ENCODE measurements at places on chromosomes 7 and 10.

- no peak for DNase-seq
These were observed 163.5 kb upstream of the PLXDC2 start for GRCh38 chr10:19652750-19653149.

- DNase-seq: no peak
These were observed 107.8 kb downstream of the ANK3 start for GRCh38 chr10:60281792-60282353.

GRCh38 chr7:44973610-44974401, 5.0 kb downstream of the MYO1G start:
- DNase-seq: peak; percentile 33

DNA sequence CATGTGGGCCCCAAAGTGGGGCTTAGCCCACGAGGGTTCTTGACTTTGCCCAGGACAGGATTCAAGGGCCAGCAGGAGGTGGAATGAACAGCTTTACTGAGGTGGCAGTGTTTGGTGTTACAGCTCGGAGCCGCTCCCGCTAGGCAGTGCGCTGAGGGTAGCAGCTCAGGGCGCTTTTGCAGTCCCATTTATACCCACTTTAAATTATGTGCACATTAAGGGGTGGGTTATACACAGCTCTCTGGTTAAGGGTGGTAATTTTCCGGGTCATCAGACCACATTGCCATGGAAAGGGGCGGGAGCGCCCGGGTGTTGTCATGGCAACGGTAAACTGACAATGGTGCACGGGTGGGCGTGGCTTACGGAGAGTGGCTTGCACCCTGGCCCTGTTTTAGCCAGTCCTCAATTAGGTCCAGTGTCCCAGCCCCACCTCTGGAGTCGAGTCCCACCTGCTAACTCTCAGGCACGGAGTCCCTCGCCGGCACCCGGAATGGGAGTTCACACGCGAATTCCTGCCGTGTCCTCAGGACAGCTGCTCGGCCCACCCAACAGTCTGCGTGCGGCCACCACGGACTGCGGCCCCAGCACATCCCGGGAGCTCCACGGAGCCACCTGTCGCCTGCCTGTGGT, 58.2 kb upstream of the PDGFA start:
- DNase-seq: no peak

- no peak for DNase-seq
These were observed 16.0 kb downstream of the HDAC9 start for GRCh38 chr7:18511351-18512140.

- DNase-seq: peak; percentile 56
These were observed 5.1 kb downstream of the TSPAN14 start for GRCh38 chr10:80459047-80459865.

GRCh38 chr7:107009846-107010203, 34.7 kb upstream of the PRKAR2B start:
- no peak for DNase-seq

DNA sequence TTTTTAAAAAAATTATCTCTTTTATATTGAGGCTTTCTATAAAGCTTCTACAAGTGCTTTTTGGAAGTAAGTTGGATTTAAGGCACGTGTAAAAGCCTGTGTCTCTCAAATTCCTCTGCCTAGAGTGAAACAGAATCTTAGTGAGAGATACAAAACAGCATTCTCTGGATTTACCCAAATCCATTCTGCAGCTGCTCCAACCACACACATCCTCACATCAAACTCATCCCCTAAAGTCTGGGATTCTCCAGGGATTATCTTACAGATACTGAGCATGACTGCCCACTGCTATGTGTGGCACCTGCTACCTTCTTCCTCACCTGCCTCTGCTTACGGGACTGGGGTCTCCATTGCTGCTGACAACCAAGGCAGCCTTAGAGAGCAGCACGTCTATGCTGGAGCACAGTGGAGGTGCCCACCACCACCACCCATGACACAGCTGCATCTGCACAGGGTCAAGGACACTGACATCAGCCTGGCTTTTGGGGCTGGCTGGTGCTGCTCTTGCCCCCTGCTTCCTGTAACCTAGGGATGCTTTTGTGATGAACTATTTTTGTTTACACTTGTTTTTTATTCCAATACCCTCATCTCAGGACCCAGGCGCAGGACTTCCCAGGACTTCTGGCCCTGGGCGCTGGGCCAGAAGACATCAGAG, 139.2 kb upstream of the NAMPT start:
- DNase-seq: no peak

DNA sequence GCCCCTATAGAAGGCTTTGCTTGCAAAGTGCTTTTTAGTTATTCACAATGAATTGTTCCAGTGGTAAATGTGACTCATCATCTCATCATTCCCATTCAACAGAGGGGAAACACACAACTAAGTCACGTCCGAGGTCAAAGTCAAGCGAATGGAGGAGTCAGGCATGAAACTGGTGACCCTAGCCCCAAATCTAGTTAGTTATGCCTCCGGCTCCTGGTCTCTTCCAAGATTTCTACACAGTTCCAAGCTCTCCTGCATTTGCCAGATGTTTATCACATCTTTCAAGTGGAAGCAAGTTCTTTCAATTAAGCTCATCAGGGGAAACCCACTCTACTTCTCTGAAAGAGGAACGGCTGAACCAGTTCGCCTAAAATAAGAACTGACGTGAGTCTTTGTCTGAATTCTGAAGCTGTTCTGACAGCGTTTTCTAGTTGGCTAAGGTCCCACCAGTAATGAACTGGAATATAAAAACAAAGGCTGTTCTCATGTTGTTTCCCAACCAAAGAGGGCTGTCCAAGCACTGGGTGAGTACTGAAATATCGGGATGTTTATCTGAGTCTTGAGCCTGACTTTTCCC, 140.9 kb upstream of the NRBF2 start:
- no peak for DNase-seq

DNA sequence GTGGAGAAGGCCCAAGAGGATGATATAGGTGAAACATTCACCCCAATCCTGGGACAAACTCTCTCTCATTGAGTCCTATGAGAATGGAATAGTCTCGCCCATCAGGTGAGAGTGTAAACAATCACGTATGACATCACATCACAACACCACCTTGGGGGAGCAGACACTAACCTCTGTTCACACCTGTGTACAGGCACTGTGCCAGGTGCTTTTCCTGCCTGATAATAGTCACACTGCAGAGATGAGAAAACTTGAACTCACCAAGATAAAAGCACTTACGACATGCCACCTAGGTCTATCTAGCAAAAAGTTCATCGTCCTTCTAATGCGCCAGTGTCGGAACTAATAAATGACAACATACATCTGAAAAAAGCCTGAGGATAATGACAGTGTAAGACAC, 187.8 kb downstream of the FAM107B start:
- DNase-seq: peak; percentile 47

DNA sequence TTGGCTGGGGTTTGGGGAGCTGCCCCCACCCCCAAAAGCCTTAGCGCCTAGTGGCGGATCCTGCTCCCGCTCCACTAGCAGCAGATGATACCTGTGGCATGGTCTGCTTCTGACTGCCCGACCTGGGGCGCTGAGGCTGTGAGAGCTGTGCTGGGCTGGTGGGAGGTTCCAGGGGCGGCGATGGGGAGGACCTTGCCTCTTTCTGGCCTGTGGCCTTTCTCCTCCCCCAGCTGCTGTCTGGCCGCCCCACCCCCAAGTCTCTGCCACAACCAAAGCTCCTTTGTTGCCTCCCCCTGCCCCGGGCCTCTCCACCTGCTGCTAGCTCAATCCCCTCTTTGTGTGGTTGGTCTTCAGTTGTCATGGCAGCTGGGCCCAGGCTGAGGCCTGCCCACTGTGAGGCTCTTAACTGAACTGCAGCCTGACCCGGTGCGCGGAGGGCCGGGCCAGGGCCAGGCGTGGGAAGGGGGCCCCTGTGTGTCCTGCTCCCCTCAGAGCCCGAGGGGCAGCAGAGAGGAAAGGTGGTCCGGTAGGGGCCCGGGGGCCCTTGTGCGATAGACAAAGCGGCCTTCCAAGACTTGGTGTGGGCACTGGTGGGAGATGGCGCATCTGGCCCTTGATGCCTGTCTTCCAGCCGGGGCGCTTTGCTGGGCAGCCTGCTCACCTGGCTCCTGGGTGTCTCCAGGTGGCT, 4.7 kb downstream of the ZNF775 start:
- no peak for DNase-seq

DNA sequence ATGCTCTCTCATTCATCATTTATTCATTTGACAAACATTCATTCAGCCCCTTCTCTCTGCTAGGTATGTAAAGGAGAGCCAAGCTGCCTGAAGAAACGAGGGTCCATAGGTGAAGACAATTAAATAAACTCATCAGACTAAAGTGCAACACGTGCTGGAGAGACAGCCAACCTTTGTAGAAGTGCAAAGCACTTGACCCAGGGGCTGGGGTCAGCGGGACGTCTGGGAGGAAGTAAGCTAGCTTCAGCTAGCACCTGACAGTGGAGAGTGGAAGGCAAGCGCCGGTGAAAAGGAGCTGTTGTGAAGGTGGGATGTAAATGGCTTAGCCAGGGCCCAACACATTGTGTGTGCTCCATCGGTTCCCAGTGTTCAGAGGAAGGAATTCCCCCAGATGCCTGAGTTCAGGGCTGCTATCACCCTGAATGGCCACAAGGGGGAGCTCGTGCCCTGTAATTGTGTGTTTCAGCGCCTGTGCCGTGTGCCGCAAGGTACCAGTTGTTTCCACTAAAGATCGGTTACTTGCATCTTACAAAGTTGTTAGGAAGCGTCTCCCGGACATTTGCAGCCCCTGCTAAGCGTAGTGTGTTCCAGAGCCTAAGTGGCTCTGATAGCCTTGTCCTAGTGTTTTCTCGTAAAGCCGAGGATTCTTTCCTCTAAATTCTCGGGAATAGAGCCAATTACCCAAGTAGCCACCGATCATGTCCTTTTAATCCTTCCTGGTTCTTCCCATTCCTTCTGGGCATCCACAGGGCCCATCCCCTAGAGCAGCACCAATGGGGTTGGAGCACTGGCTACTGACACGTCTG, 30.6 kb downstream of the TLX1 start:
- DNase-seq: peak; percentile 56

GRCh38 chr7:94414481-94414880, 19.8 kb downstream of the COL1A2 start:
- no peak for DNase-seq

DNA sequence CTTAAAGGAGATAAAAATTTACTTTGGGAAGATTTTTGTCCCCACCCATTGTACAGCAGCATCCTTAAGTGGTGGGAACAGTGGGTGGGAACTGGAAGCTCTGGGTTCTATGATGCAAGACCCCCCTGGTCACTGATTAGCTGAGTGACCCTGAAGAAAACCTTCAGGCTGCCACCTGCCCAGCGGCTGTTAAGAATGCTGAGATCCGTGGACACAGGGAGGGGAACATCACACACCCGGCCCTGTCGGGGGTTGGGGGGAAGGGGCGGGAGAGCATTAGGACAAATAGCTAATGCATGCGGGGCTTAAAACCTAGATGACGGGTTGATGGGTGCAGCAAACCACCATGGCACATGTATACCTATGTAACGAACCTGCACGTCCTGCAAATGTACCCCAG, 14.5 kb downstream of the CARD11 start:
- no peak for DNase-seq

DNA sequence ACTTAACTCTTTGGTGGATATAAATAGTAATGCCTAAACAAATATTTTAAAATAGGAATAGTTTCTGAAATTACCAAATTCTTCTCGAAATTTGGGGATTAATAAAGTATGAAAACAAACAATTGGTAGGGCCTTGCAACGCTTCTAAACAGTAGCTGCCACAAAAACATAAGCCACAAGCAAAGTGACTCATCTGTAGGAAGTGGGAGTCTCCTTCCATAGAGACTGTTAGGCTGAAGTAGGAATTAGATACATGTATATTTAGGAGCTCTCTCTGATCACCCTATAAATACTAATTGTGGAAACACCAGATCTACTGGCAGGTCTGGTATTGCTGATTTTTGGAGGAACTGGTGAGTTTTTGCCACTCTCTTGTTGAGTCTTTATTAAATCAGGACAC, 5.7 kb upstream of the LMOD2 start:
- DNase-seq: no peak

GRCh38 chr7:45687185-45687560, 113.0 kb downstream of the ADCY1 start:
- DNase-seq: no peak

DNA sequence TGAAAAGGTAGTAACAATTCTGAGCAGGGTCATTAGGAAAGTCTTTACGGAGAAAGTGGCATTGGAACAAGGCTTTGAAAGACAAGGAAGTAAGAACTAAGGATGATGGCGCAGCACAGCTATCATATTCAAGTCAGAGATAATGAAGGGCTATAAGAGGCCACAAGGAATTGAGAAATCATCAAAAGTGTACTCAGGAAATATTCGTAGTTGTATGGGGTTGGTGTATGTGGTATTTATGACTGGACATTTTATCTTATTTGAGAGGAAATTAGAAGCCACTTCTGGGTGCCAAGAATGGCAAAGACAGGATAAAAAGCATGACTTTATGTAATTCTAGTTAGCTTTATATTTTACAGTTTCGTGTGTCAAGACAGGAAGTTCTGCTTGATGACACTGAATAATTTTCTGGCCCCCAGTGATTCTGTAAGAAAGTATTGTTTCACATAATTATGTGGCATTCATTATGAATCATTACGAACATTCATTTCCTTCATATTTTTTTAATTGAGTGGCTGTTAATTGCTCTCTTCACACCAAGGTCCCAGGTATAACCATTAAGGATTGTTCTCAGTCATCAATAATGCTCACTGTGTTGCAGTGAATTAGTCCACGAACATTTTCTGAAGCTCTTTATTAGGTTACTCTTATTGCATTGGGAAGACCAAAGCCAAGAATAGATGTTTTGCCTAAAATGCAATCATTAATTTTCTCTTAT, 244.3 kb downstream of the PHF14 start:
- no peak for DNase-seq

GRCh38 chr10:30556189-30556588, 73.4 kb downstream of the LYZL2 start:
- DNase-seq: no peak

GRCh38 chr10:74593470-74593869, 232.9 kb upstream of the KAT6B start:
- DNase-seq: no peak

DNA sequence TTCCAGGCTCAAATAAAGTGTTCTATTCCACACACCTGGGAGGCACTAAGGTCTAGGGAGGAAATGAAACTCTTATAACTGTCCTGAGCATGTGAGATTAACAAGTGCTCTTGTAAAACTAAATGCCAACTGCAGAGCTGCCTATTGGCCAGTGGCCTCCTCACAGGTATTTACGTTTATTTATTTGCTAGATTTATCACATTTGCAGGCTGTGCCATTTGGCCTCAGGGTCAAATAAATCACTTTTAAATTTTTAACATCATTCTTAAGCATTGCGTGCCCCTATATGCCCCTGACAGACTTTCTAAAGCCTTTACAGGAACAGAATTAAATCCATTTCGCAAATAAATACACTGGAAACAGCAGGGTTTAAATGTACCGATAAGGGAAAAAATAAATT, 381.8 kb upstream of the NFE2L3 start:
- DNase-seq: no peak

Data from activated T-helper 9 cell treated with anti-CD3 and anti-CD28 coated beads, Interleukin-2, amount 50 U/mL, for 16 hours (primary cell).